Effector CD4-positive, alpha-beta T cell (primary cell): ENCODE measurements at places on chromosomes 12 and 14.

GRCh38 chr14:103362780-103363179, 22.4 kb upstream of the MARK3 start:
- DNase-seq, result no peak

DNA sequence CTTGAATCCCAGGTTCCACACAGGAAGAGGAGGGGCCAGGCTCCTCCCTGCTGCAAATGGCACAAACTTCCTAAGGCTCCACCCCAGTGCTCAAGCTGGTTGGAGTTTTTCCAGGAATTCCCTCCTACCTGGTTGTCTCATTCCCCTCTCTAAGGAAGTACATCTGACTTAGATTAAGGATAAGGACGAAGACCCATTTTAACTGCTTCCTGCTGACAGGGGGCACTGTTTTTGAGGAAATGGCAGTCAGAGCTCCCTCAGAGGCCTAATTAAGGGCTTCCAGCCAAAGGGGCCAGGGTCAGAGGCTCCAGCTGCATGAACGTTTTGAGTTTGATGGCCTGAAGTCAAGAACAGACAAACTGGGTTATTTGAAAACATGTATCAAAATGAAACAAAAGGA, 1084.7 kb downstream of the SLC6A15 start:
- DNase-seq, result no peak

DNA sequence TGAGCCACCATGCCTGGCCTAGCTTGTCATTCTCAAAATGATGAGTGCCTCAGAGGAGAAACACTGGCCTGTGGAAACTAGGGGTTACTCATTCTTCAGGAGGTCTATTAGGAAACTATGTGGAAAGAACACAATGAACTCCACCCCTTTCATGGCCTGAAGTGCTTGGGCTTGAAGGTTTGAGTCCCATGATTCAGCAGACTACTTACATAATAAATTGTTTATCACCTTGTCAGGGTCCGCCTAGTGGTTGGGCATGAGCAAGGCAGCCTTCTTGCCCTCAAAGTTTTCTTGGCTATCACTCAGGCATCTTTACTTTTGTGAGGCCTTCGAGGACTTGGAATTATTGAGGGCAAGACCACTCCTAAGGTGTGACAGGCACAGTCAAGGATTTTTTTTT, 251.2 kb downstream of the ACSS3 start:
- no peak for DNase-seq

GRCh38 chr12:110844551-110845338, 2.0 kb upstream of the CCDC63 start:
- no peak for DNase-seq

- DNase-seq, result no peak
Observed at GRCh38 chr12:39070775-39071174, 165.4 kb upstream of the CPNE8 start.

- DNase-seq, result no peak
Observed at GRCh38 chr12:57715786-57716185, 21.9 kb downstream of the OS9 start.

- DNase-seq, result no peak
Observed at GRCh38 chr12:52250048-52250990, 17.3 kb downstream of the KRT7 start.

- DNase-seq, result no peak
Observed at GRCh38 chr12:97173688-97174410, 266.8 kb downstream of the NEDD1 start.

GRCh38 chr12:78403136-78403535, 461.4 kb upstream of the SYT1 start:
- DNase-seq, result no peak

DNA sequence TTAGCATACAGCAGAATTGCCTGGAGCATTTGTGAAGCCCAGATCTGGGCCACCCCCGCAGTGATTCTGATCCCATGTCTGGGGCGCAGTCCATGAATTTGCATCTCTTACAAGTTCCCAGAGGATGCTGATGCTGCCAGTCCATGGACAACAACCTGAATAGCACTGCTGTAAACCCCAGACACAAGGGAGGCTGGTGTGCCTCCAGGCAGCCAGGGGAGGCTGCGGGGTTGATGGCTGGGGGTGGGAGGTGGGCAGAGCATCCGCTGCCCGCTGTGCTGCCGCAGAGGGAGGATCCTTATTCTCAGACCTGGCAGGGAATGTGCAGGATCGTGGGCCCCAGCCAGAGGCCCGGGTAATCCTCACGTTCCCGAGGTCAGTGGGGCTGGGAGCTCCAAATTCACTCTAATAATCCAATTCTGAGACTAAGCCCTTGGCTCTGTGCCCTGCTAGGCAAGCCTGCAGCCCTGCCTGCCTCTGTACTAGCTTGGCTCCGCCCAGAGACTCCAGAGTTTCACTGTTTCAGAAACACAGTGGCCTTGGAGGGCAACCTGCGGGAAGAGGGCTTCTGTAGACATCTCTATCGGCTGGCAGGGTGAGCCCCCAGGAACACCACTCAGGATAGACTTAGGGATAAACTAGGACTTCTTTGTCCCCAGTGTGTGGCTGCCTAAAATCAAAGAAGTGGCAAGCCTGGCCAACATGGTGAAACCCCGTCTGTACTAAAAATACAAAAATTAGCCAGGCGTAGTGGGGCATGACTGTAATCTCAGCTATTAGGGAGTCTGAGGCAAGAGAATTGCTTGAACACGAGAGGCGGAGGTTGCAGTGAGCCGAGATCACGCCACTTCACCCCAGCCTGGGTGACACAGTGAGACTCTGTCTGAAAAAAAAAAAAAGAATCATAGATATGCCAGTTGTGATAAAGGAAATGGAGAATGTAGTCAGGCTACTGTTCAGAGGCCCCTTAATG, 17.8 kb upstream of the MLEC start:
- DNase-seq, result no peak

GRCh38 chr14:57275023-57275664, 6.4 kb downstream of the AP5M1 start:
- DNase-seq, result no peak

DNA sequence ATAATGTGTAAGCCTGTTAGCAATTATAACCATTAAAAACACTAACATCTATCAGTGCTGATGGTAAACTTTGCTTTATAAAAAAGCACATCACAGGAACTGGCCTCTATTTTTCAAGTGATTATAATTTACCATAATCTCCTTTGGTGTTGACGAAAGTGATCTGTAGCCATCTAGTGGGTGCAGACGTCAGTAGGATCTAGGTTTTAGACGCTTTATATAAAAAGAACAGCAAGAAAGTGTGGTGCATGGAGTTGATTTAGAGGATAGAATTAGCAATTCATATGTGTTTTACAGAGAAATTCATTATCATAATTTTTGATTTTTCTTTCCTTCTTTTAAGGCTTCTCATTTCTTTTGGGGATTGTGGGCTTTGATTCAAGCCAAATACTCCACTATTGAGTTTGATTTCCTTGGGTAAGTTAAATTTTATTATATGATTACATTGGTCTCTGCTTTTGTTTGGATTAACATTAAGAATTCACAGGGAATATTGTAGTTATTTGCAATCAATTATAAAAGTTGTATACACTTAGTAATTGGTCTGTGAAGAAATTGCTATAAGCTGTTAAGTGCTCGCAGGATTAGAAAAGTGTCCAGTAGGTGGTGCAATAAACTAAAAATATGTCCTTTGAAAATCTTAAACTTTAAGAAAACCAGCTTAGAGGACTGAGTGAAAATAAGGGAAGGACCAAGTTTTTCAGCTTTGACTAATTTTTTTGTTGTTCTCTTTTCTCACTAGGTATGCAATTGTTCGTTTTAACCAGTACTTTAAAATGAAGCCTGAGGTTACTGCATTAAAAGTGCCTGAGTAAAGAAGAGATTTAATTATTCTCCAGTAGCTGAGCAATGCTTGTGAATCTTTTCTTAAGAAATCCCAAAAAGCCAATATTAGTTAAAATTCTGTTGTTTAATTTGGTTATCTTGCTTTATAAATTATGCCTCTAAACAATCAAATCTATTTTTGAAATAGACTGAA, 59.5 kb downstream of the ETNK1 start:
- DNase-seq, result no peak

GRCh38 chr12:63905544-63905943, 61.0 kb downstream of the SRGAP1 start:
- DNase-seq, result no peak
